Activated CD4-positive, alpha-beta T cell treated with anti-CD3 and anti-CD28 coated beads for 24 hours (primary cell): ENCODE measurements at places on chromosomes 13 and 19.

- no peak for DNase-seq
Measured at GRCh38 chr13:66576381-66576780, 653.8 kb downstream of the PCDH9 start.

DNA sequence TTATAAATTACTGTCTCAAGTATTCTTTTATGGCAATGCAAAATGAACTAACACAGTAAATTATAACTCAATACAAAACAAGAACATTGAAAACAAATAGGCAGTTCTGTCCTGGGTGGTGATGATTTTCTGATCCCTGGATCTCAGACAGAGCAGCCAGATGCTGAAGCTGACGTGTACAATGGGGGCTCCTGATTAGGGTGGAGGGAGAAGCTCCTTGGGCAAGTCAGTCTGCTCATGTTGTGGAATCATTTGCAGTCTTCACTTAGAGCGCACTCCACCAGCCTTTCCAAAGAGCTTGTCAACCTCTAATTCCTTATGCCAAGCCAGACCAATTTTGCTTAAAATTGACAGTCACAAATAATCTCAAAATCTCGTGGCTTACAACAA lies 21.6 kb downstream of the FXYD5 start:
- DNase-seq = no peak

GRCh38 chr19:18418483-18419194 lies 559 bp upstream of the SSBP4 start:
- no peak for DNase-seq

DNA sequence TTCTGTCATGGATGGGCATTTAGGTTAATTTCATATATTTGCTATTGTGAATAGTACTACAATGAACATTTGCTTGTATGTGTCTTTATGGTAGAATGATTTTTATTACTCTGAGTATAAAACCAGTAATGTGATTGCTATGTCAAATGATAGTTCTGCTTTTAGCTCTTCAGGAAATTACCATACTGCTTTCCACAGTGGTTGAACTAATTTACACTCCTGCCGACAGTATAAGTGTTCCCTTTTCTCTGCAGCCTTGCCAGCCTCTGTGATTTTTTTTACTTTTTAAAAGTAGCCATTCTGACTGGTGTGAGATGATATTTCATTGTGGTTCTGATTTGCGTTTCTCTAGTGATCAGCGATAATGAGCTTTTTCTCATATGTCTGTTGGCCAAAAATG lies 6.5 kb downstream of the SIGLEC7 start:
- no peak for DNase-seq

GRCh38 chr19:35748106-35749020 lies at the start of gene LIN37:
TSS of gene LIN37 (plus strand) at chr19:35748576. CDS start at chr19:35748725, 149 bp downstream.
- DNase-seq = peak; percentile 97

GRCh38 chr19:12986726-12987125 lies 8.5 kb upstream of the NFIX start:
- DNase-seq = no peak

GRCh38 chr19:12828494-12828893 lies 5.9 kb downstream of the RTBDN start:
- DNase-seq = no peak

DNA sequence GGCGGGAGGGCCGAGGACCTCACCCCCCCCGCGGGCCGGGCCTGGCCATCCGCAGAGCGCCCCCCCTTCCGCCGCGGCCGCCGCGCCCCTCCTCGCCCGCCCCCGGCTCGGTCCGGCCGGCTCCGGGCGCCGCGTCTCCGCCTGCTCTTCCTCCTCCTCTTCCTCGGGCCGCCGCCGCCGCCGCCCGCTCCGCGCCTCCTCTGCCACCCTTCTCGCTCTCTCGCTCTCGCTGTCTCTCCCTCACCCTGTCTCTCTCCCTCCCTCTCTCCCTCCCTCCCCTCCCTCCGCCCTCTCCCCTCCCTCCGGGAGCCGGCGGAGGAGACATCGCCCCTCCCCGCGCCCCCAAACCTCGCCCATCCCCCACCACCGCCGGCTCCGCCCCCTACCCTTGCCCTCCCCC lies at the start of gene SHANK1:
SHANK1 (minus strand) TSS at position 237 of the 400 bp plus-strand sequence. CDS start 2,883 bp downstream, outside the sequence.
- DNase-seq = no peak

DNA sequence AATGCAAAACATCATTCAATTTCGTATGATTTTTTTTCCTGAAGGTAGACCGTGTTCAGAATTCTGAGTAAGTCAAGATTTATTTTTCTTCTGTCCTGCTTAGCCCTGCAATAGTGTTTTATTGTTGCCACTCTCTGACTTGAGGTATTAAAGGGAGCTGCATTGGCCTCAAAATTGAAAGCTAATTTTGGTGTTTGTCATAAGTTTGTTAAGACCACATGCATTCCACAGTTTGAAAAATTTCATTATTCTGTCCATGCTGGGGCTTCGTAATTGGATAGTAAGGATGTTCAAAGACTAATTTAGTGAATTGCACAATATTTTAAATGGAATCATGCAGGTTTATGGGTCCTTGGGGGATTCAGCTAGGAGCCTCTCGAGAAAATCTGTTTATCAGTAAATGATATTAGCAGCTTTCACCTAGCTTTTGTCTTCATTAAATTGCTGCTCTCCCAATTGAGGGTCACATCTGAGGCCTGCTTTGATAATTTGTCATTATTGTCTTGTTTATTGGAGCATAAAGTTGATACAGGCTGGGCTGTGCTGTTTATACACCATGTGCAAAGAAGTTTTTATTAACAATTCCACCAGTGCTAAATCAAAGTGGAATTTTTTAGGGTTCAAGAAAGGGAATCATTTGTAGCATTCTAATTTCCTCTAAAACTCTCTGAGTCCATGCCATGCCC lies 339.8 kb upstream of the OBI1 start:
- DNase-seq = no peak

GRCh38 chr13:31043957-31044356 lies 111.5 kb downstream of the TEX26 start:
- no peak for DNase-seq

DNA sequence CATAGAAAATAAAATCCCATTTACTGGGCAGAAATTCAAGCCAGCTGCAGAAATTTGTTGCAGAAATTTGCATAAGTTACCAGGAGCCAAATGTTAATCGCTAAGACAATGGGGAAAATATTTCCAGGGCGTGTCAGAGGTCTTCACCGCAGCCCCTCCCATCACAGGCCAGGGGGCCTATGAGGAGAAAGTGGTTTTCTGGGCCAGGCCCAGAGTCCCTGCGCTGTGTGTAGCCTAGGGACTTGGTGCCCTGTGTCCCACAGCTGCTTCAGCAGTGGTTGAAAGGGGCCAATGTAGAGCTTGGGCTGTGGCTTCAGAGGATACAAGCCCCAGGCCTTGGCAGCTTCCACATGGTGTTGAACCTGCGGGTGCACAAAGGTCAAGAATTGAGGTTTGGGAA lies 278.9 kb upstream of the PCDH9 start:
- no peak for DNase-seq

- no peak for DNase-seq
Measured at GRCh38 chr13:39970177-39970846, 314.9 kb downstream of the COG6 start.

- DNase-seq = no peak
Measured at GRCh38 chr13:67204764-67205163, 25.4 kb downstream of the PCDH9 start.

GRCh38 chr19:31960474-31960873 lies 384.9 kb upstream of the ZNF507 start:
- DNase-seq = no peak

GRCh38 chr19:42212886-42213285 lies 4.6 kb downstream of the DEDD2 start:
- DNase-seq = no peak

- no peak for DNase-seq
Measured at GRCh38 chr13:30593001-30593400, 24.7 kb upstream of the USPL1 start.

DNA sequence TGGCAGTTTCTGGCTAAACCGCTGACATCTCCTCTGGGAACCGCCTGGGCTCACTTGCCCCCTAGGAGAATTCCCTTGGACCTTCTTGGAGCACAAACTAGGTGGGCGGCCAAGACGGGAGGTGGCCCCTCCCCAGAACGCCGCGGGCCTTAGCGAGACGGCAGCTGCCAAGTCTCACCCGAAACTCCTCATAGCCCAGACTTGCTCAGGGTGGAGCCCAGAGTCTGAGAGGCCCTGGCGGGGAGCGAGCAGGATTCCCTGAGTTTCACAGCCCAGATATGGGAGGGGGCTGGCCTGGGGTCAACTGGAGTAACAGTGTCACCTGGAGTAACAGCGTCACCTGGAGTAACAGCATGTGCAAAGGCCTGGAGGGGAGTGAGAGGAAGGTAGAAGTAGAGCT lies 10.1 kb downstream of the TINCR start:
- DNase-seq = no peak

DNA sequence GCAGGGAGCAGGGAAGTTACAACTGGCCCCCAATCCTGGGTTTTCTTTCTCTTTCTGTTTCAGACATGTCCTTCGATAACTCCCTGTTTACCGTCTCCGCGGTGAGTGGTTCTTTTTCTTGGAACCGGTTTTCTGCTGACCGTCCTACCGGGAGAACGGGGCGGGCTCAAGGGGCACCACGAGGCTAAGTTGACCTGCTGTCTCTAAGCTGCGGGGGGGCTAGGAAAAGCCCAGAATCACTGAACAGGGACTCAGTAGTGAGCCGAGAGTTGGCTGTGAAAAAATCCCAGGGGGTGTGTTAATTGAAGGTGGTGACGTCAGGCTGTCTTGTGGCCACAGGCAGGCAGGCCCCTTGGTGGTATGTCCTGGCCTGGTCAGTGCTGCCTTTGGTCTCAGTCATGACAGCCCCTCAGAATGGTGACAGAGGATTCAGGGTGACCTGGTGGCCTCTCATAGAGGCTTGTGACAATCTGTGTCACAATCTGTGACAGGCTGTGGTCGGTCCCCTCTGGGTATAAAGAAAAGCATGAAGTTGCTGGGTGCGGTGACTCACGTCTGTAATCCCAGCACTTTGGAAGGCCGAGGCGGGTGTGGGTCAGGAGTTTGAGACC lies 8.1 kb upstream of the CARM1 start:
- no peak for DNase-seq

- DNase-seq = no peak
Measured at GRCh38 chr13:91326146-91326545, 21.3 kb upstream of the MIR17HG start.

DNA sequence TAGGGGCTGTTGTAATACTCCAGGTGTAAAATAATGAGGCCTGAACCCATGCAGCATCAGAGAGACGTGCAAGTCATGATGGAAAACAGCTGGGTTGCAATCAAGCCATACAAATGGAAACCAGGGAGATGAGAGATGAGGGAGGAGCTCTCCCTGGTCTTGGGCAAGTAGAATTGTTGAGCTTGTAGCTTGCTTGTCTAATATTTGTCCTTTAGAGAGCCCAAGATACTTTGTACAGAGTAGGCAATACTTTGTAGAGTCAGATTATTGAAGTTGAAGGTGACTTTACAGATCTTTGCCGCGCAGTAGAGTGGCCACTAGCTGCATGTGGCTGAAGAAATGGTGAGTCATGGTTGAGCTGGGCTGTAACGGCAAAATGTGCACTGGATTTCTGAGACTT lies 8.3 kb downstream of the ATP8A2 start:
- no peak for DNase-seq

DNA sequence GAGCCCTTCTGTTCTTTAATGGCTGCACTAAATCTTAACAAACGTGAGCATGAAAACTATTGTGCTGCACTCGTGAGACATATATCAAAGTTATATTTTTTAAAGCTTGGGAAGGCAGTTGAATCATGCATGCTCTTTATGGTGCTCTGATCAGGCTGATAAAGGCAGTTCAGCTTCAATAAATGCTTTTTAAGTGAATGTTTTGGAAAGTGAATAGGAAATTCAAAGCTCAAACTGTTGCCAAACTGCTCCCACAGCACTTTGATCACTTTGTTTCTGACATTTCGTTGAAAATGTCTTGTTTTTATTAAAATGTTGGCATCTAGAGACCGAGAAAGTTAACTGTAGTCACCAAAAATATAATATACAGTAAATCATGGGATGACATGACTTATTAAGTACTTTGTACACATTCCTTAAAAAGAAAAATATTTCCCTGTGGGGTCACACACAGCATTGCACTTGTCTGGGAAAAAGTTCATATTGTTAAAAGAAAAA lies 625.7 kb upstream of the PCDH9 start:
- DNase-seq = no peak

DNA sequence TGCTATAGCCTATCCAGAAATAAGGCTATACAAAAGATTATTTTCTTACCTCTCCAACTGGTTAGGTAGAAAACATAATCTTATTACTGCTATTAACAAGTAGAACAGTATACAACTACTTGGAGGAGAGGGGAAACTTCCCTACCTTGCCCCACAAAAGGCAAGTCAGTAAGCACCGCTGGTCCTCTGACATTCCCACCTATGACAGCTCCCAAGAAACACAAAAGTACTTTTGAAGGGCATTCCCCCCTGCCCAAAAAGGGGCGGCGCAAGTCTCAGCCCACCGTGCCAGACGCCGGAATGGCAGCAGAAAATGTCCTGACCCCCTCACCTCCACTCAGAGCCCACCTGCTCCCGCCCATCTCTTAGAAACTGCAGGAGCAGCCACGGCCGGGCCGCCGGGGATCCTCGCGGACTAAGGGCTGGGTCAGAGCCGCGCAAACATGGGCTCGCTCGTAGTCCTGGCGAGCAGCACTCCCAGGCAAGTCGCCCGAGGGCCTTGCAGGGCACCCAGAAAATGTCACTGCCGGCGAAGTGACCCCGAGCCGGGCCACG lies 437 bp downstream of the SUCLA2 start:
- peak; percentile 3 for DNase-seq

DNA sequence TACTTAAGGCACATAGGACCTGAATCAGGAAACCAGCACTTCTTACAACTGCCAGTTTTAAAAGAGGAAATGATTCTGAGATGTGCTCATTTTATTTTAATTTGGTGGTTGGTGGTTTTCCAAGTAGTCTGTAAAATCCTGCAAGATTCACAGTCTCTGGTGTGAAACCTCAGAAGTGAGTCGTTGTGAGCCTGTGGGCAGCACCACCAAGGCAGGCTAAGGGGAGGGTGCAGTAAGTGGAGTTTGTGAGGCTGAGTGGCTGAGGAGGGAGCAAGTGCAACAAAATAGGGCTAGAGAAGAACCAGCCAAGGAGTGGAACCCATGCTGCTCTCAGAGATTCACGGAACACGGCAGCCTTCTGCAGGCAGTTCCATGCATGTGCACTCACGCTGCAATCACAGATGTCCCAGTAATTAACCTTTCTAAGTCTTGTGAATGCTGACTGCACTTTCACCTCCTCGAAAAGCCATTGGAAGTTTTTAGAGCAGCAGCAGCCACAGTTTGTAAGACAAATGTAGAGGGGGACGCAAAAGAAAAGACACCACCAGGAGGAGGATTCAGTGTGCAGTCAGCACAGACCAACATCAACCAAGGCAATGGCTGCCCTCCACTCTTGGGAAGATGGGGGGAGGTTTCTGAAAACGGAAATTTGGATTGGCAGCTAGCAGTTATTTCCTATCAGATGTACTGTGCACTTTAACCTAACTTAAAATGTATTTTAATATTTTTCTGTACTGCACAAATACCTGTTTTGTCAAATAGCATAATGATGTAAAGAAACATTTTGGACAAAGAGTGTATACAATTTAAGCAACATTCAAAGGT lies 44.9 kb downstream of the ESD start:
- peak; percentile 16 for DNase-seq

- DNase-seq = no peak
Measured at GRCh38 chr13:111217641-111218040, 102.5 kb downstream of the ARHGEF7 start.

- DNase-seq = no peak
Measured at GRCh38 chr13:113819731-113820715, 43.9 kb downstream of the GAS6 start.
